ENCODE measurements at places on chromosomes 5 and 9.

DNA sequence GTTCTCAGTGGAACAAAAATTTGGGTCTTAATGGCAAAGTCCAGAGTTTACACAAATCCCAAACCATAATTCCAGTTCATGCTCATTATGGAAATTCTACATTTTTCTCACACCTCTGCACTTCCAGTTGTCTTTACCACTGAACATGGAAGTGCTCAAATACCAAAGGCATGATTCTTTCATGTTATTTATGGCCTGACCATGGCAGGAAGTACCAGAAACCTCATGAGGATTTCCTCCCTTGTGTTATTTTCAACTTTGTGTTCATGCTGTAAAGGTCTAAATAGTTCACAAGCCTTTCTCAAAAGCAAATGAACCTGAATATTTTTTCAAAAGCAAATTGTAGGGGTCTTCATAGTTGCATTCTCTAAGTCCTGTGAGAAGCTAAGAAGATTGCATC is 82.0 kb upstream of the ITGA1 start:
- peak; percentile 77 for DNase-seq

DNA sequence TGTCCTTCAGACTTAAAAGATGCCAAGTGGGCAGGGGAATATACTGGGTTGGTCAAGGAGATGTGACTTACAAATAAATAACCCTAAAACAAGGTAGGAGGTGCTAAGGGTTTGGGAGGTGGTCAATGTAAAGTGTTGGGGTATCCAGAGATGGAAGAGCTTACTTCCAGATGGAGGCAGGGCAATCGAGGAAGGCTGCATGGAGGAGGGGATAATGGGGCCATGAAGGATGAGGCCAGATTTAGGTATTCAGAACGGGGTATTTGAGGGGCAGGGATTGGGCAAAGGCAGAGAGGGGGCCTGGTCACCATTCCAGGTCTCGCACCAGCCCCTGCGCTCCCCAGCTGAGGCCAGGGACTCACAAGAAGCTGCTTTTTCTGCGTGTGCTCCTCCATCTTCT is 57.9 kb upstream of the FBXW11 start:
- DNase-seq: no peak

GRCh38 chr5:146001544-146002190 is 65.3 kb downstream of the SH3RF2 start:
- no peak for DNase-seq

DNA sequence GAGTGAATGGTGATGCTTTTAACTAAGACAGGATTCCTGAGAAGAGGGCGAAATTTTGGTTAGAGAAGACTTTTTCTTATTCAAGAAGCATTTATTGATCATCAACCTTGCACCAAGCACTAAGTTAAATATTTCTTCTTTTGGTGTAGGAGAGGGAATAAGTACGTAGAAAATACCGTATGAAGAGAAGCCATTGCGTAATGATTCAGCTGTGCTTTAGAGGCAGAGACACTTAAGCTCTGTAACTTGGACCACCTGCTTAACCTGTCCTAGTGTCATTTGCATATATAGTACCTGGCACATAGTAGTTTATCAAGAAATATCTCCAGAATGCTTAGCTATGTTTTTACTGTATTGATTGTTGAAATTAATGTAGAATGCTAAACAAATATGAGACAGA is 430.9 kb upstream of the ZNF608 start:
- DNase-seq: no peak

GRCh38 chr9:72394066-72394465 is 29.1 kb upstream of the ZFAND5 start:
- DNase-seq: no peak

GRCh38 chr9:4366591-4367330 is 66.9 kb upstream of the GLIS3 start:
- DNase-seq: peak; percentile 10

DNA sequence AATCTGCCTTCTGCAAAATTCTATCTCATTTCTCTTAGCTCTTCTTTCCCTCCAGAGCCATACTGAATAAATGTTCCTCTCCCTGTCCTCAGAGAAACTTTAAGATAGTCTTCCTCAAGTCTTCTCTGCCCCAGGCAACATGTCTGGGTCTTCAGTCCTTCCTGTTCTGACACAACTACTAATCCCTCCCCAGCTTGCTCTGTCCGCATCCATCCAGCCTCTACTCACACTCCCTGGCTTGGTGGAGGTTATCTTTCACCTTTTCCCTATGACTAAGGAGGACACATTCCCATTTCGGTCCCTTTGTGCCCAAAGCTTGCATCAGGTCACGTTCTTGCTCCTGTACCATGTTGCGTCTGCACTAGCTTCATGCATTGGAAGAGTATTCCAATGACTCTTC is 143.3 kb downstream of the TTLL11 start:
- DNase-seq: no peak

- DNase-seq: no peak
Measured at GRCh38 chr5:134504629-134505300, 20.7 kb upstream of the JADE2 start.

DNA sequence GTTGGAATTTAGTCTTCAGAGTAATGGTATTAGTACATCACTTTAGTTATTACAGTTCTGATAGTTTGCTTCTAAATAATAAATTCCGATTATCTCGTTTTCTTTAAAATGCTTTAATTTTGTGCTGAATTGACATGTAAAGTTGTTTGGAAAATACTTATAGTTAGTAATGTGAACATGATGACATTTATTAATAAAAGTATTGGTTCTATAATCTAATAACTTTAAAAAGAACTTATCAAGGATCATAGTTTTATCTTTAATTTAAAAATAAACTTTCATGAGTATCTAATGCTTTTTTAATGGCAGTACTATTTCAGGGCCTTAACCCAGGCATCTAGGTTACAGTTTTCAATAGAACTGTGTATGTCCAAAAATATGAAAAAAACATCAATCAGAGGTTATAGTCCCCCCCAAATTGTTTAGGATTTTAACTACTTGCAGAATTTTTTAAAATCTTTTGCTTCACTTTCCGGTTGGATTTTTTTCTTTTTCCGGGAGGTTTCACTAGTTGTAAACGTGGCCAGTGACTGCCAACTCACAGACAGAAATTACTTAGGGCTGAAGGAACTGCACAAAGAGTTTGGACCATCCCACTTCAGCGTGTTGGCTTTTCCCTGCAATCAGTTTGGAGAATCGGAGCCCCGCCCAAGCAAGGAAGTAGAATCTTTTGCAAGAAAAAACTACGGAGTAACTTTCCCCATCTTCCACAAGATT is 680 bp downstream of the GPX8 start:
- no peak for DNase-seq

- no peak for DNase-seq
Measured at GRCh38 chr5:83118471-83118870, 41.1 kb downstream of the XRCC4 start.

Measured in Jurkat, Clone E6-1 (cell line).